ENCODE measurements at places on chromosomes 1 and 21.

GRCh38 chr1:1199141-1199960 lies 7.0 kb downstream of the TNFRSF18 start:
- DNase-seq = no peak

- DNase-seq = no peak
These were observed 727.2 kb upstream of the ADGRL2 start for GRCh38 chr1:81073580-81073979.

GRCh38 chr21:36384885-36385232 lies 333 bp upstream of the CHAF1B start:
- DNase-seq = no peak

GRCh38 chr1:245771511-245772281 lies 616.9 kb downstream of the KIF26B start:
- no peak for DNase-seq

GRCh38 chr1:166960858-166961474 lies 14.4 kb downstream of the ILDR2 start:
- no peak for DNase-seq

DNA sequence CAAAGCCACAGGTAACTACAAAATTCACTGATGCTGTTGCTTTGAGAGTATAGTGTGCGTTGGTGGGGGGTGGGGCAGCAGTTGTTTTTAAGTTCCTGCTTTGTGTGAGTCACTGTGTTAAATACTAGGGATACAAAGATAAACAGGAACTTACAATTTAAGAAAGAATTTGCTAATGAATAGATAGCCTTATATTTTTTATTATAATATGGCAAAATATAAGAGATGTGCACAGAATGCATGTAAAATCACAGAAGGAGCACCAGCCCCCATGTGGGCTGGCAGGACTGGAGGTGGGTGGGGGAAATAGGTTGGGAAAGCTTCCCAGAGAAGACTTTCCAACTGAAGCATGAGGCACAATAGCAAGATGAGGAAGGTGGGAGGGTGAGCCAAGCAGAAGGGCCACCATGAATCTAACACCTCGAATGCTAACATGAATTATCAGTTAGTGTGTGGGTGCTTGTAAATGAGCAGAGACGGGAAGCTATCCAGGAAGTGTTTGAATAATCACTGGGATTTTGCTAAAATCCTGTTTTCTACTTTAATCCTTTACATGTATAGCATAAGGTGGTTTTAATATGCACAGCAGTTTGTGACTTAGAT lies 57.0 kb upstream of the RAVER2 start:
- no peak for DNase-seq

- DNase-seq = no peak
These were observed 53.6 kb downstream of the KIF21B start for GRCh38 chr1:200969726-200970561.

GRCh38 chr21:45262041-45262581 lies 25.6 kb downstream of the POFUT2 start:
- DNase-seq = no peak

DNA sequence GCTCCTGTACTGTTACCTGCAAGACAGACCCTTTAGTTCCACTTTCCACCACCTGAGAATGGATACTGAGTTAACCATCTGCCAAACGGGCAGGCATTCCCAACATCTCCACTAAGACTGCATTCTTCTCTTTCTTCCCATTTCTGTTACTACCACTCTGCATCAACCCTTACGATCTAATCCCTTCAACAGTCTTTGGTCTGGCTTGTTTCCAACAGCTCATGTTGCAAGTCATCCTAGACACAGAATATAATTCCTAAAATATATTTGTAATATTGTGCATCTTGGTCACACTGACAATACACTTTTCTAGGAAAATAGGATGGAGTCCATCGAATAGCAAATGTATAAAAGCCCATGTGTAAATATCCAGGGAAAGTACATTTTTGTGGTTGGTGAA lies 166.7 kb downstream of the SIPA1L2 start:
- no peak for DNase-seq

- DNase-seq = no peak
These were observed 13.9 kb upstream of the MTARC1 start for GRCh38 chr1:220772846-220773245.

DNA sequence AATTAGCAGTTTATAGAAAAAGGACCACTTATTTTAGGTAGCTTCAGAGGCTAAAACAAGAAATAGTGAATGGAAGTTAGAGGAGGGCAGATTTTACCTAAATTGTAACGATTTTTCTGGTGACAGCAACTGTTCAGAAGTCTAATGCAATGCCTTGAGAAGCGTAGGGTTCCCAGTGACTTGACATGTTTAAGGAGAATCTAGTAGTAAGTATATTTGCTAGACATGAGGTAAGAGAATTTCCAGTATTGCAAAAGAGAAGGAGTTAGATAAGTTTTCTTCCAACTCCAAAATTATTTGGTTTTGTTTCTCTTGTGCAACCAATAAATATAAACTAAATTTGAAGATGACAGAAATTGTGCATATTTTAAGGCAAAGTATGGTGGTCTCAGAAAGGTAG lies 140.0 kb downstream of the SMYD3 start:
- no peak for DNase-seq

DNA sequence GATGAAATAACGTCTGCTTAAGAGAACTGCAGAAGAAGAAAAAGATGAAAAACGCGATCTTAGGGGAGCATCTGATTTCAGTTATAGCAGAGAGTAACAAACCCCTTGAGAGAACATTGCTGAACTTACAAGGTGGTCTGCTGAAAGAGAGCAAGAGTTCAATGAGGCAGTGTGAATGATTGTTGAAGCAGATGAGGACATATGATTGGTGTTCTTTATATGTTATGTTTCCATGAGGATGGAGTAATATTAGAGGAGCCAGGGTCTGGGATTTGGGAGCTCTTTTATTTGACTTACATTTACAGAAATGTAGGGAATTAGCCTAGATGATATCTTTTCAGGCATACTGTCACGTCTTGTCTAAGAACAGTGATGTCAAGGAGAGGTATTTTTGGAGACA lies 1302.0 kb downstream of the KCNT2 start:
- DNase-seq = no peak

- no peak for DNase-seq
These were observed 504.1 kb upstream of the ADGRL2 start for GRCh38 chr1:81296601-81297000.

- DNase-seq = no peak
These were observed 86.5 kb downstream of the LACTBL1 start for GRCh38 chr1:22886211-22886610.

- DNase-seq = no peak
These were observed 62.0 kb downstream of the SLC44A5 start for GRCh38 chr1:75548721-75549480.
